ENCODE measurements at places on chromosomes 3 and 15.

GRCh38 chr15:73005446-73005845 lies 46.8 kb upstream of the NEO1 start:
- DNase-seq = no peak

DNA sequence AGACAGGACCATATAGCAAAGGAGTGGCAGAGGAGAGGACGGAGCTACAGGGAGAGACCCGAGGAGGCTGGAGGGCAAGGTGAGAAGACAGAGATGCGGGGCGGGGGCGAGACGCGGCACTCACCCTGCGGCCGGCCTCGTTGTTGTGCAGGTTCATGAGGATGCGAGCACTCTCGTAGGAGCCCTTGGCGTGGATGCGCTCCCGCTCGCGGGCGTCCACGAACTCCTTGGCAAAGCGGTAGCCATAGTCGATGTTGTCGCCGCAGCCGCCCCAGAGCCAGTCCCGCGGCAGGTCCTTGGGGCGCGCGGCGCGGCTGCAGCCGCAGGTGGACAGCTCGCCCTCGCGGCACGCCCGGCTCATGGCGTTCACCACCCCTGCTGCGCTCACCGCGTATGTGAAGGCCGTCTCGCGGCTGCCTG lies 12.9 kb downstream of the WNT5A start:
- no peak for DNase-seq

DNA sequence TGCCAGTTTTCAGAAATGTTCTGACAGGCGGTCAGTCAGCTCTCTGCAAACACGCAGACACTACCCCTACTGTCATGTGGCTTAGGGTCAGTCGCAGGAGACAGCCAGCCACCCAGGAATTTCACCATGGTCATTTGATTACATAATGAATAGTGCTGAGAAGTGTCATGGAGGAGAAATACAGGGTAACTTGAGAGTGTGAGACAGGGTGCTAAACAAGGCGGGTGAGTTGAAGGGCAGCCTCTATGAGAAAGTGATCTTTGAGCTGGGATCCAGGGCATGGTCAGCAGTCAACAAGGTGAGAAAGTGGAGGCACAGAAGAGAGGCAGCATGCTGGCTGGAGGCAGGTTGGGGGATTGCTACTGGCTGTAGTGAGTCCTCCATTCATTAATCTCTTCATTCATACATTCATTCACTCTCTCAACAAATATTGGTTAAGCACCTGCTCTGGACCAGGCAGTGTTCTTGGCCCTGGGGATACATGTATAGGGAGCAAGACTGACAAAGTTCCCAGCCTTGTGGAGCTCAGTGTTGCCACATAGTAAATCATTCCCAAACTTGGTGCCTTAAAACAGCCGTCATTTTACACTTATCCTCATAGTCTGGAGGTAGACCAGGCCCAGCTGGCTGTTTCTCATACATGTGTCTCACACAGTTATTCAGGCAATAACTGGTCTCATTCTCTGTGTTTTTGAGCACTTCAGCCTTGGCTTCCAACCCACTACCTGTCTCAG lies 14.8 kb downstream of the PXYLP1 start:
- DNase-seq = no peak

DNA sequence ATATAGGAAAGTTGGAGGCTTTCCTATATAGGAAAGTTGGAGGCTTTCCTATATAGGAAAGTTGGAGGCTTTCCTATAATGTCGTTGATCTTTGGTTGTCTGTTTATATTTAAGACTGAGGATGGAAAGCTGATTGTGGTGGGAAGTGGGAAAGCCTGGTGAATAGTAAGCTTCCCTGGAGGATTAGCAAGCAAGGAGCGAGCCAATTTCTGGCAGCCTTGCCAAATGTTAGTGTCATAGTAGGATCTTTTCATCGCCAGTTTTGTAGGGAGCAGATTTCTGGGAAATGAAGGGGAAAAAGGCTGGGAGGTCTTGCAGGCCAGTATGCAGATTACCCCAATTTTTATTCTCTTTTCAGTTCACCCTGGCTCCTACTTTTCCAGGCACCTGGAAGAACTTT lies 39.9 kb upstream of the CCNL1 start:
- DNase-seq = no peak

GRCh38 chr3:105414841-105415240 lies 48.1 kb downstream of the ALCAM start:
- DNase-seq = no peak

Data from NCI-H460 (cell line).